CD4-positive, alpha-beta T cell treated with Interleukin-6 for 4 hours (primary cell): ENCODE measurements at places on chromosomes 5 and 9.

- no peak for DNase-seq
Measured at GRCh38 chr5:91140657-91141056, 242.5 kb downstream of the ARRDC3 start.

GRCh38 chr5:5200133-5200532 is 60.0 kb downstream of the ADAMTS16 start:
- DNase-seq = no peak

DNA sequence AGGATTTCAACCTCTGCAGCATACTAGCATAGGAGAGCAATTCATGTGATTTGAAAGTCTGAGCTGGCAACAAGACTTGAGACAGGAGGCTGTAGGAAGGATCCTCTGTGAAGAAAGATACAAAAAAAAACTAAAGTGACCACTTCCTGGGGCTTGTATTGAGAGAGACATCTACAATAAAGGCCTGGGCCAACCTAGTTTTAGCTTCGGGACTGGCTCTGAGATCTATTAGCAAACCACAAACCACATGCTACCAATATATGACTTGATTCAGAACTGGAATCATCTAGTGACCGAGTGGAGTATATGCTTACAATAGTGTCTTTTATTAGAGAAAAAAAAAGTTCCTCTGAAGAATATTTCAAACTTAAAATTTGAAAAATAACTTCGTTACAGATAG is 1448.9 kb upstream of the CDH6 start:
- DNase-seq = no peak

- DNase-seq = no peak
Measured at GRCh38 chr5:155936520-155937406, 390.2 kb upstream of the SGCD start.

DNA sequence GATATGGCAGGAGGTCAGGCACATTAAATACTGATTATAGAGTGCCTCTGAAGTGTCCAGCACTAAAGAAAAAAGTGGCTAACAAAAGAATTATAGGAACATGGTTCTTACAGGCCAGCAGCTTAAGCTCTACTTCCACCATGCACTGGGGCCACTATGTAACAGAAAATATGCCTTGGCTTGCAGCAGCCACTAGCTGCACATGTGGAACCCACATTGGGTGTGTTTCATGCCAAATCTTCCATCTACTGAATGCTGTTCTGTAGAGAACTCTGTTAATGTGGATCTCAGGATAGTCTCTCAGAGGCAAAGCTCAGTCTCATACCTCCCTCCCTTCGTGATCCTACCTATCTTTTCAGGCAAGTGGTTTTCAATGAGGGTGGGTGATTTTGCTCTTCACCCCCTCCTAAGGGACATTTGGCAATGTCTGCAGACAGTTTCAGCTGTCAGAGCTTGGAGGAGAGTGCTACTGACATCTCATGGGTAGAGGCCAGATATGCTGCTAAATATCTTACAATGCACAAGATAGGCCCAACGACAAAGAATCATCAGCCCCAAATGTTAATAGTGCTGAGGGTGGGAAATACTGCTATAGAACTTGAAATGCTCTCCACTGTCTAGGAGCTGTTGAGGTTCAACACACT is 218.9 kb downstream of the TARS1 start:
- no peak for DNase-seq

GRCh38 chr9:72539824-72540347 is 18.5 kb downstream of the TMC1 start:
- DNase-seq = no peak

DNA sequence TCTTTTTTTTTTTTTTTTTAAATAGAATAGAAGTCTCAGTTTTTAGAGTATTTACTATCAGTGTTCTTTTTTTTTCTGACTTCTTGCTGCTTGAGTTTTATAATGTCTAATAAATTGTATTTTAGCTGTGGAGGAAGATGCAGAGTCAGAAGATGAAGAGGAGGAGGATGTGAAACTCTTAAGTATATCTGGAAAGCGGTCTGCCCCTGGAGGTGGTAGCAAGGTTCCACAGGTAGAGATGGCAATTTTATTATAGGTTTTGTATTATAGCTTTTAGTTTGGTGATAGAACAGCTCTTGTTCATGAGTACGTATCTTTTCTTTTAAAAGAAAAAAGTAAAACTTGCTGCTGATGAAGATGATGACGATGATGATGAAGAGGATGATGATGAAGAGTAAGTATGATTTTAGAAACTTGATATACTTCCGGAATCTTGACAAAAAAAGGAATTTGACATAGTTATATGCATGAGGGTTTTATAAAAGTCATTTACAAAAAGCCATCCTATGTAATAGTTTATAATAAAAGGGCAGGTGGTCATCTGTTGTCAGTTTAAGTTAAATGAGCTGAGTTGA is 5.0 kb downstream of the NPM1 start:
- no peak for DNase-seq

GRCh38 chr5:148861088-148861487 is 34.7 kb downstream of the ADRB2 start:
- DNase-seq = no peak

DNA sequence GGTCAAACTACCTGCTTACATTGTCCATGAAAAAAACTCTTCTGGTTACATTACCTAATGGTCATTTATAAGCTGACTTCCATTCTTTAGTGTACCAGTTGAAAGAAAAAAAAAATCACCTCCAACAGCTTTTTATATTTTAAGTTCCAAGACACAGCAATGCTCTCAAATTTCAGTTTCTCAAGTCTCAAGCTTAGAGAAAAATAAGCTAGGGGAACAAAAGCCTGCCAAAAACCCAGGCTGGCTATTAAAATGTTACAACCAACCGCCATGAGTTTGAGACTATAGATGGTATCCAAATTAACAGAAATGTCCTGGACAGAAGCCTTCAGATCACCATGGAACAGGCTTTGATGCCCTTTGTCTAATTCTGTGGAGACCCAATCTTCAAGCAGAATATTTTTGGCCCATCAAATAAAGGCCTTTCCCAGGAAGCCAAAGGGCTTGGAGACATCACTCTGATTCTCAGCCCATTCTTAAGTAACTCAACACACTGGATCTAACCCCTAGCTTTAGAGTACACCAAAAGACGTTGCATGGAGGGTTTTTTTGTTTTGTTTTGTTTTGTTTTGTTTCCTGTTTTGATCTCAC is 343.7 kb downstream of the GLIS3 start:
- no peak for DNase-seq

DNA sequence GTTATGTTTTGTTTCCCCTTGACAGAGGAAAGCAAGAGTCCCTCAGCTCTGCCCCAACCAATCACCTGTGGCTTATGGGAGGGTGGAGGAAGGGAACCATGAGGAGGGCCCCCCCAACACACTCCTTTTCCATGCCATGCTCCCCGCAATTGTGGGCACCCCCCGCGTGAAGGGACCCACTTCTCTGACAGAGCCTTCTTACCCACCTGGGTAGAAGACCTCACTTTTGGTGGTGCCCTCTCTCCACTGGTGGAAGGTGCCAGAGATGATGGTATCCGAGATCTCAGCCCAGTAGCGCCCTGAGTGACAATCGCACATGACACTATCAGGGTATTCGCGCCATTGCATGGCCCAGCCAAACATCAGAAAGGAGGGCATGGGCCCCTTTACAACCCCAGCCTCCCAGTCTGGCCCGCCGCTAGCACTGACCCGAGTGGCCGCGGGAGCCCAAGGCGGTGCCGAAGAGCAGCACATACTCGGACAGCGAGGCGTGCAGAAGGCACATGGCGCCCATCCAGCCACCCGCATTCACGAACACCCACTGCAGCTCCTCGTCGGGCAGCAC is 714 bp downstream of the SIGMAR1 start:
- DNase-seq = peak; percentile 12

DNA sequence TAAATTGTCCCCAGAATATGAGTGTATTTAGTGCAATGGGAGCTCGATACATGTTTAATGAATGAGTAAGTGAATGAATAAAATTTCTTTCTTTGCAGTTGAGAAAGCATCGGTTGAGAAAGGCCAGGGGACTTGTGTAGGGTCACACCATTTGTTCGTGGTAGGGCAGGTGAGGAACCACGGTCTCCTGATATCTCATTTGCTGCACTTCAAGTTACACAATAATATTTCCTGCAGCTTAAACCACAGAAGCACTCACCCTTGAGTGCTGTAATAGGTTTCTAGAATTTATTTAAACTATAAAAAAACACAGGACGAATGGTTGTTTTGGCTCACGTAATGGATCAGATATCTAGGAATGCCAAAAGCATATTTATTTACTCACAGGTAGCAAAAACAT is 429.8 kb downstream of the SPATA31D1 start:
- no peak for DNase-seq

DNA sequence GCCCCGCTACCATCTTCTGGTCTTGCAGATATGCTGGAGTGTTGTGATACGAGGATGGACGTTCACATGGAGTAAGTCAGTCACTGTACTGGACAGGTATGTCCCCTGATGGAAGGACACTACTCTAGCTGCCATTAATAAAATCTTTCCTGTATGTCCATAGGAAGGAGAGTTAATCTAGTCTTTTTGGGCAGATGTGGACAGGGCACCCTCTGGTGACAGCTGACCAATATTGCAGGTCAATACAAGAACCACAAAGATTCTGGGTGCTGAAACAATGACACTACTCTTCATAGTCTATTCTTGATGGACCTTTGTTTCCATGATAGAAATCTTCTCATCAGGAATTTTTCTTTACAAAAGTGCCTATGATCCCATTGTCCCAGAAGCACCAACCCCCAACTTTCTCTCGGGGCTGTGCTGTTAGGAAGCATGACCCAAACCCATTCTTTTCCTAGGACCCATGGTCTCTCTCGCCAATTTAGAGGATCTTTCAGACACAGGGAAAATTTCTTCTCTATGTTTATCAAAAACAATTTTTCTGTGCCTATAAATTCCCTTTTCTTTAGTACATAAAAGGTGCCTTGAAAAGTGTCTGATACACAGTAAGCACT is 376.9 kb downstream of the DTWD2 start:
- no peak for DNase-seq

DNA sequence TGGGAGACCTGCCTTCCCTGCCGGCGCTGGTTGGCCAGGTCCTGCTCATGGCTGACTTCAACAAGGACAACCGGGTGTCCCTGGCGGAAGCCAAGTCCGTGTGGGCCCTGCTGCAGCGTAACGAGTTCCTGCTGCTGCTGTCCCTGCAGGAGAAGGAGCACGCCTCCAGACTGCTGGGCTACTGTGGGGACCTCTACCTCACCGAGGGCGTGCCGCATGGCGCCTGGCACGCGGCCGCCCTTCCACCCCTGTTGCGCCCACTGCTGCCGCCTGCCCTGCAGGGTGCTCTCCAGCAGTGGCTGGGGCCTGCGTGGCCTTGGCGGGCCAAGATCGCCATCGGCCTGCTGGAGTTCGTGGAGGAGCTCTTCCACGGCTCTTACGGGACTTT is 10.6 kb downstream of the DIPK1B start:
- DNase-seq = no peak

GRCh38 chr9:131197160-131197911 is 72.0 kb downstream of the NUP214 start:
- DNase-seq = no peak

DNA sequence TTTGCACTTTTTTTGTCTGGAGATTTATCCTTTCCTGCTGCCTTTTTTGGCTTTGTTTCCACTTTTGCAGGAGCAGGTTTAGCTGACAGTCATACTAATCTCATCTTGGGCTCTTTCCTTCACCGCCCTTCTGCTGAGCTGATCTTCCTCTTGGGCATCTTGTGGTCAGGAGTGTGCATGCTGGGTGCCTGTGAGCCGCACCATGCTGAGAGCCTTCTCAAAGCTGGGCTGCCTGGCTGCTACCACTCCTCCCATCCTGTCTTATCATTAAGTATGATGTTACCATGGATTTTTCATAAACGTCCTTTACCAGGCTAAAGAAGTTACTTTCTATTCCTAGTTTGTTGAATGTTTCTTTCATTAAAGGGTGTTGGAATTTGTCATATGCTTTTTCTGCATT is 49.5 kb upstream of the MCCC2 start:
- no peak for DNase-seq

DNA sequence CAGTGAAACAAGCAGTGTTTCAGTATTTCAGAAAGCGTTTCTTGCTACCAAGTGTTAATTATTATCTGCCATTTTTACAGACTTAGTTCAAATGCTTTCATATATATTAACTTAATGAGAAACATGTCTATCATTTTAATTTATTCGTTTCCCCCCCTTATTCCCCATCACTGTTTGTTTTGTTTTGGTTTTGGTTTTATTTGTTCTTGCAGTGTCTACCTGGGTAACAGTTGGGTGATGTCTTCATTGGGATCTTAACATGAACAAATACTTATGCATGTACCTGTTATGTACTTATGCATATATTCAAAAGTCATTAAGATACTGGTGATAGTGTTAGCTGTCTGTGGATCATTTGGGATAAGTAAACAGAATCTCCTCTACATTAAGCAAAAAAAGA is 108.0 kb downstream of the CDC42SE2 start:
- no peak for DNase-seq

DNA sequence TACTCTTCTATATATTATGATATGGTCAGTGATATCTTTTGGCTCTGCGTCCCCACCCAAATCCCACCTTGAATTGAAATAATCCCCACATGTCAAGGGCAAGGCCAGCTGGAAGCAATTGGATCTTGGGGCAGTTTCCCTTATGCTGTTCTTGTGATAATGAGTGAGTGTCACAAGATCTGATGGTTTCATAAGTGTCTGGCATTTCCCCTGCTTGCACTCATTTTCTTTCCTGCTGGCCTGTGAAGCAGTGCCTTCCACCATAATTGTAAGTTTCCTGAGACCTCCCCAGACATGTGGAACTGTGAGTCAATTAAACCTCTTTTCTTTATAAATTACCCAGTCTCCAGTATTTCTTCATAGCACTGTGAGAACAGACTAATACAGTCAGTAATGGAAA is 45.0 kb upstream of the TNC start:
- DNase-seq = no peak

DNA sequence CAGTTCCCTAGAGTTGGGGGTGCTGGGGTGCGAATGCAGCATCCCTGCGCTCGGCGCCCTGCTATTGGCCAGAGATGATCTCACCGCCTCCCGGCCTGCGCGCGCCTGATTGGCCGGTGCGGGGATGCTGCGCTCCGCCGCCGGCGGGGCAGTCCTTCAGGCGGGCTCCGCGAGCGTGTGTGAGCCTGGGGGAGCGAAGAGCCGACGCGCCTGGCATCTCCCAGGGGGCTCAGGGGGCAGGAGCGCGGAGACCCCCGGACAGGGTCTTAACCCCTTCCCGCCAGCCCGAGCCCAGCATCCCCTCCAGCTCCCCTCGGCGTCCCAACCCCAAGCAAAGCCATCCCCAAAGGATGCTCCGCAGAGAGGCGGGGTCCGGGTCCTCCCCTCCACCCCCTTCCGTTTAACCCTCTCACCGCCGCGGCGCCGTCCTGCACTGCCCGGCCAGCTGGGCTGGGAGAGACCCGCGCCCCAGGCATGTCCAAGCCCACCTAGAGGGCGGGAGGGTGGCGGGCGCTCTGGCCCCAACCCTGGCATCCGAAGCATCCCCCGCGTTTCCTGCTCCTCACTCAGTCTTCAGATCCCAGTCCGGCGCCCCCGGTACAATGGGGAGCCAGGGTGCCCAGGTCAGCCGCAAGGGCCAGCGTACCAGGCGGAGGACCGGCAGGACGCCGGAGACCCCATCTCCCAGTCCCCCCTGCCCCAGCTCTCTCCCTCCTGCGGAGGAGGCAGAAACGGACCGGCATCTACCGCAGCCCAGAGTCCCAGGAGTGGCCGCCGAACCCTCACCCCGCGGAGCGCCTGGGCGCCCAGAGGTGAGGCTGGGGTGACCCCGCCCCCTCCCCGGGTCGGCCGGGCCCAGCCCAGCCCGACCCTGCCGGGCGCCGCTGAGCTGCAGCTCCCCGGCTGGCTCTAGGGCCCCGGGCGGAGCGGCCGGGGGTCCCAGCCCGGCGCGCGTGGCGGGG is 19.3 kb upstream of the TOR2A start:
- no peak for DNase-seq
